Stimulated activated CD4-positive, alpha-beta T cell treated with anti-CD3 and anti-CD28 coated beads, Interleukin-4, amount 100 ng/mL, for 4 hours (primary cell): ENCODE measurements at places on chromosomes 3 and 15.

DNA sequence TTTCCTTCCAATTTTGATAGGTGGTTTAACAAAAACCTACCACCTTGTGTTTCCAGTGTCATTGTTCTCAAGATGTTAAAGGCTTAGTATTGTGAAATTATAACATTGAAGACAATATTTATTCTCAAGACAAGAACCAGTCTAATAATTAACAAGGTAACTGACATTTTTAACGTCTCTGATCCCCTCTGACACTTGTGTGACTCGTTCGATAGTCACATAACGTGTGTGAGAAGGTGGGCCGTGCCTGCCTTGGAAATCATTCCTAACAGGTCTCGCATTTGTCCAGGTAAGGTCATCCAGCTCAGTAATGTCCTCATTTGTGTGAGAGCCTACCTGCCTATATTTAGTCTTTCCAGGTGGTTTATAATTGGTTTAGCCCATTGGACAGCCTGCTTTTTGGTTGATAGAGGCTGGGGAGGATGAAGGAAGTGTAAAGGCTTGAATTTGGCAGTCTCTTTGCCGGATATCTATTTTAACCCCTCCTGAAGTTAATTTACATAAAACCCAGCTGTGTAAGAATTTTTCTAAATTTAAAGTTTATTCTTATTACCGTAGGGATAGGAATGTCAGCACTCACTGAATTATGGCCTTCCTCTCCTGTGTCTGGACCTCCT is 94.4 kb downstream of the AKAP13 start:
- DNase-seq = no peak

DNA sequence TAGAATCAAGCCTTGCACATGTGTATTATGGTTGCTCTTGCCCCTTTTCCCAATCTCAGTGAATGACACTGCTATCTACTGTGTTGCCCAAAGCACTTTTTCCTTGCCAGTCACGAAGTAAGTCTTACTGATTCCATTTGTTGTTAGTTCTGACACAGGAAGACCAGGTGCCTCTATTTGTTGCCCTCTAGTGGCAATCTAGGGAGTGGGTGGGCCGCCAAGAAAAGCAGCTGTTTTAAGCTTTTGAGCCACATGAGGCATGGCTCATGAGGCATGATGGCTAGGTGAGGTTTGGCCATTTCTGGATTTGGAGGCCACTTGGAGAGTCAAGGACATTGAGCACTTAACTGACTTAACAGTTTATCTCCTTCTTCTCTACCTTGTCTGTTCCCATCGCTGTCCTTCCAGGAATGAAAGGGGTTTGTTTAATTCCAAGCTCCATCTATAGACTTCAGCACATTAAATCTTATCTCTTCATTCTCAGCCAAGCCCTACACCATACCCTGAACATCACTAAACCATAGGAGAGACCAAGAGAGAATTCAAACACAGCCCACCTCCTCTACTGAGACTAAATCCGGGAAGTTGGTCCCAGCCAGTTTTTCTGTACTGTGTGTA is 103.1 kb downstream of the HCN4 start:
- peak; percentile 34 for DNase-seq

DNA sequence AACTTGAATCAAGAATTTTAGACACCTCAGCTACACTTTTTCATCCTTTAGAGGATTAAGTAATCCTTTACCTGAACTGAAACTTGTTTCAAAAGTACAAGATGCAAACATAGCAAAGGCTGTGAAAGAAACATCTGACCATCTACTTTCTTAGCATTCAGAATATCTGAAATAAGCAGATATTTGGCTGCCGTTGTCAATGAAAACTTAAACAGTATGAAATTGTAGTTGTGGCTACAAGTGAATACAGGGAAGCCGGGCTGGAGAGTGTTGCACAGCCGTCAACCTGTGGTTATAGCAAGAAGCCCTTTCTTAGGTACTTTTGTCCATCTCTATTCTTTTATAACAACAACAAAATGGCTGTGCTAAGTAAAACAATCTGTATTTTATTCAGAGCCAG is 6.9 kb upstream of the CX3CR1 start:
- DNase-seq = no peak

GRCh38 chr3:42071904-42072812 is 19.0 kb upstream of the TRAK1 start:
- no peak for DNase-seq

DNA sequence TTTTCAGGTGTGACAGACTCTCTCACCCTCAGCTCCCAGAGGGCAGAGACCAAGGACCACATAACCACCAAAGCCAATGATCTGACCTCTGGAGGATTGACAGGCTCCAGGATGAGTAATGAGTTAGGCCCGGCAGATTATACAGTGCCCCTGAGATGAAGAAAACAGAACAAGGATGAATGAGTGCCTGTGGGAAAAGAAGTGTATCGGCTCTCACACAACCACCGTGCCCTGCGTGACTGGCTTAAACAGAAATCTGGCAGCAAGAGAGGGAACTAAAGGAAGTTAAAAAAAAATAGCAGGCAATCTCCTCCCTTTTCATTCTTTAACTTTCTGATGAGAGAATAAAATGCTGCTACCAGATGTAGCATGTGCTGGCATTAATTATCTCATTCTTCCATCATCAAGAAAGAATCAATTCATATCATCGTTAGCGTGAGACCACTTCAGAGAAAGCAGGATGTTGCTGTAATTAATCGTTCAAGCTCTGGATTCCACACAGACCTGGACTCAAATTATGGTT is 227.5 kb upstream of the COL8A1 start:
- DNase-seq = no peak

DNA sequence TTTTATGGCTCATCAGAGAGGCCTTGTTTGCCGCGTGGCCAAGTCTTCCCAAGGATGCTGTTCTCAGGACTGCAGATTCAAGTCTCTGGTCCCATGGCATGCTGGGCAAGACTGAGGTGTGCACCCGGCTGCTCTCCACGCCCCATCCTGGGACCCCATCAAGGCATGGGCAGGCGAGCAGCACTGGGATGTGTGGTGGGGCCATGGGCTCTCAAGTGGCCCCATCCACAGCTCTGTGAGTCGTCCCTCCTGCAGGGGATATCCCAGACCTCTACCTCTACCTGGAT is 13.1 kb upstream of the GP9 start:
- no peak for DNase-seq

DNA sequence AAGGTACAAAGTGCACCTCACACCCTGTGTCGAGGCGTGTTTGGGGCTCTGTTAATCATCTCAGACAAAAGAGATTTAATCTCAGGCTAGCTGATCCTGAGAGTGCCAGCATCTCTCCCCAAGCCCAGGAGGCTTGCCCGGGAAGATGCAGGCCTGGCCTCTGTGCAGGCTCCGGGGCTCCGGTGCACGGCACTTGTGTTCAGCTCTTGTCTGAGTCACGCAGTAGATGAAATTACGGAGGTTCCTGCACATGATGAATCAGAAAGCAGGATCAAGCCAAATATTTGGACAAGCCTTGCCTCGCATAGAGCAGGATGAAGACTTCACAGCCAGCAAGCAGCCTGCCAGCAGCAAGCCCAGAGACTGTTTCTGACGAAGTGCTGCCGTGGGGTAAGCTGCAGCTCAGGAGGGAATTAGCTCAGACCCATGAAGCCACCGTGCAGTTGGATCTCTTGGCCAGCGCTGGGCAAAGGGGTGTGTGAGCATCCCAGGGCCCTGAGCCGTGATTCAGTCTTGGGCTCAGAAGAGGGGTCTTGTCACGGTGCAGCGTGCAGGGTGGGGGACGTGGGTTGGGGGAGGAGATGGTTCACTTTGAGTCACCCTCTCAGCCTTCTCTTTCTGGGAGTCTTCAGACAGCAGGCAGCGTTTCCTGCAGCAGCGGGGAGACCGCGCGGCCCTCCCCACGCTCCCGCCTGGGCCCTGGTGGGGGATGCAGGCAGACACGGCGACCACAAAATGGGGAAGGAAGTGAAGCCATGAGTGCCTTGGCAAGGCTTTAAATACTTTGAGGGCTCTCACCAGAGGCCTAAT is 89.2 kb upstream of the MEF2A start:
- peak; percentile 29 for DNase-seq

DNA sequence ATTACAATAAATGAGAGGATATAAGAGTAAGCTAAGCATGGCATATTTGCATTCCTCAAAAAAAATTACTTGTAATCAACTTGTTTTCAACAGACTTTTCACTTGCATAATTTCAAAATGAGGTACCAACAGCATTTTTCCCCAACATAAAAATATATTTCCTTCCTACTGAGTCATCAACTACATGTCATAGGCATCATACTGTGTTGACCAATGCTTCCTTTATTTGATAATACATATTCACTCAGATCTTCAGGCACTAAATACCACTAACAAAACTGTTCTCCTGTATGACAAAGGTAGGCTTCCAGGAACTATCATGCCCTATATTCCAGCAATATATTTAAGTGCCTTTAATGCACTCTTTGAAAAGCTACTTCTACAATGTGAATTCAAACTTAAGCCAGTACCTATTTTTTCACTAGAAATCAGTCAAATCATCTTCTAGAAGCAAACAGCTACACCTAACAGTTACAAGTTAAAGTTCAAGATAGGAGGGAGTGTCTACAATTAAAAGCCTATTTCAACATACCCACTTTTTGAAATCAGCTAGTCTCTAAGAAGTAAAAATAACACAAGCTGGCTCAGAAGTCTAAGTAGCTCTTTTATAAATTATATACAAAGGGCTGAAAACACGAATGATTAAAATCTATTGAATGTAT is 11.3 kb downstream of the ADAM10 start:
- no peak for DNase-seq
